KG1 (cell line): ENCODE measurements at places on chromosomes 2 and 18.

GRCh38 chr2:18244845-18245244 is 315.6 kb downstream of the RDH14 start:
- no peak for DNase-seq

GRCh38 chr2:132538331-132538855 is 121.8 kb downstream of the GPR39 start:
- no peak for DNase-seq

DNA sequence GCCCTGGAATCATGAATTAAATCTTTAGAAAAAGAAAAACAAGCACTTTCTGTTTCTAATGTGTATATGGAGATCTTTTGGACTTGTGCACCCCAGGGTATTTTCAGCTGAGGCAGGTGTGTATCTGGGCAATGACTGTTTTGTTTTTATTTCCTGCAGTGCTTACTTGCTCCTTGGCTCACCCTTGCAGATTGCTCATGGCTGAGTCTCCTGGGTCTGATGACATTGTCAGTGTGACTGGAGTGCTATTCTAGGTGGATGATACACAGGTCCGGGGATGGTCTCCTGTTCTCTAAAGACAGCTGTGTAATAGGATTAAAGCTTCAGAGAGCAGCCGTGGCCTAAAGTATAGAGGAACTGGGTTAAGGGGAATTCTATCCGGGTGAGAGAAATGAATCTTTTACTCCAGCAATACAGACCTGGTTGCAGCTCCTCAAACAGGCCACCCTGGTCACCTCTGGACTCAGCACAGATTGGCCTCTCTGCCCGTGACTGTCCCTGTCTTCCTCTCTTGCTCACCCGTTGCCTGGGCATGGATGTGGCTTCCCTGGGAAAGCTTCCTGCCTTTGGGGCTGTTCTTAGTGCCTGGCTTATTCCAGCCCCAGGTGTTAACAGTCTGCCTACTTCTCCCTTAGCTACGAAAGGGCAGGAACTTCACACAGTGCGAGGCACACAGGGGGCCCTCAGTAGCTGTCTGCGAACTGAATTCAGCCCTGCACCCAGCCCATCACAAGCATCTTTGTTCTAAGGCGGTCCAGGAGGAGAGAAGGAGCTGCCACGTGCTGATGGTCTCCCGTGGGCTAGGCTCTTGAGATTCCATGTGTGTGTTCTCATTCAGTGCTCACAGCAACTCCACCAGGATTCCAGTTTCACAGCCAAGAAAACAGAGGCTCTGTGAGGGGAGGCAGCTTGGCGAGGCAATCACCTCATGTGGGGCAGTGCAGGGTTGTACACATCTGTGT is 84.3 kb downstream of the ACOXL start:
- DNase-seq: no peak

DNA sequence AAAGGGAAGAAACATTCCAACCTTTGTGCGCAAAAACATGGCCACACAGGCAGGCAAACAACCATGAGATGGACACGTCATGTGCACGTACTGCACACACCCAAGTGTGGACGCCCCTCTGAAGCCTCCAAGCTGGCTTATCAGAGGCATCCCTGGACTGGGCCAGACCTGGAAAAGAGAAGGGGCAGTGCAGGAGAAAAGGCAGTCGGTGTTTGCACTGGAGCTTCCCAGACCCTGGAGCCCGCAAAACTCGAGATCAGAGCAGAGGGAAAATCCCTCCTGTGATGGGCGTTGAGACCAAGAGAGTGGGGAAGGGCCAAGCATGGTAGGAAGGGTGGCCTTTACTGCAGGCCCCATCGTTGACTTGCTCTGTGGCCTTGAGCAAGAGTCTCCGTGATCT is 269.5 kb downstream of the CYRIA start:
- no peak for DNase-seq
